Psoas muscle (tissue), 8 donors: ENCODE measurements at places on chromosomes 7 and 10. TPM values are rescaled to one million over a fixed set of nuclear protein-coding genes. Genes with fewer than 3 reads are reported as not detected.

RET gene
- 0.51 TPM for polyA plus RNA-seq

SEPTIN14 gene
- not detected for polyA plus RNA-seq

DNA sequence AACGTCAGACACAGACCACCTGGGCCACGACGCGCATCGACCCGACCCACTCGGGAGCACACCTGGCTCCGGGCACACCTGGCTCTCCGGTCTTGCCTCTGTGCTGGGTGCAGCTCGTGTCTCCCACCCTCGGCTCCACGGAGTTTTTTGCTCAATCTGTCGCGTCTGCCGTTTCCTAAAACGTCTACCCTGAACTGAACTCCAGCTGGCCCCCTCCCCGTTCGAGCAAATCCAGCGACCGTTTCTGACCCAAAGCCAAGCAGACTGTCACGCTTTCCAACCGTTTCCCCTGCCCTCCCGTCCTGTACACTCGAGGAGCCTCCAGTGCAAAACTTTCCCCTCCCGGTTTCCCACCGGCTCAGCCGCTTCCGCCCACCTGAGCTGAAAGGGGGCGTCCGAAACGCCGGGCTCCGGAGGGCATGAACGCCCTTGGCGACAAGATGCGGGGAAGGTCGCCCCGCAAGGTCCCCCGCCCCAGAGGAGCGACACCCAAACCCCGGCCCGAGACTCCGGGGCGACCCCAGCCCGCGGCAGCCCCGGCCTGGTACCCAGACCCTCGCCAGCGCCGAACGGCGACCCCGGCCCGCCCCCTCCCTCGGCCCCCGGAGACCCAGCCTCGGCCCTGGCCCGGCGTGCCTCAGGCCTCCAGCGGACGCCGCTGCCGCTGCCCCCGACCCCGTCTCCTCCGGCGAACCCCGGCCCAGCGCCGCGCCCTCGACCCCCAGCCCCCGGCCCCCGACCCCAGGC, 557 bp downstream of the CYTH3 start:
- peak; percentile 22 for DNase-seq

DNA sequence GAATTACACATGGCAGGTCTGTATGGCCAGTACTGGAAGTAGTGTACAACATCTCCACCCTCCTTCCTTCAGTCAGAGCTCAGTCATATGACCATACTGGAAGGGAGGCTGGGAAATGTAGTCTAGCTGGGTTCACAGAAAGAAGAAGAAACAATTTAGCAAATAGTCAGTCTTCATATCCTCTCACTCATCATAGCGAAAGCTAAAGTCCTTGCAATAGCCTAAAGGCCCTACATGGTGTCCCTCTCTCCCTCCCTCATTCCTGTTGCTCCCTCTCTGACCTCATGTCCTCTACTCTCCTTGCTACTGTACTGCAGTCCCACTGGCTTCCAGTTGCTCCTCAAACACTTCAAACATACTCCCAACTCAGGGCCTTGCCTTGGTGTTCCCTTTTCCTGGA, 4.3 kb upstream of the CALU start:
- DNase-seq, result no peak

GRCh38 chr10:122968698-122969097, 11.5 kb upstream of the PSTK start:
- no peak for DNase-seq

DNA sequence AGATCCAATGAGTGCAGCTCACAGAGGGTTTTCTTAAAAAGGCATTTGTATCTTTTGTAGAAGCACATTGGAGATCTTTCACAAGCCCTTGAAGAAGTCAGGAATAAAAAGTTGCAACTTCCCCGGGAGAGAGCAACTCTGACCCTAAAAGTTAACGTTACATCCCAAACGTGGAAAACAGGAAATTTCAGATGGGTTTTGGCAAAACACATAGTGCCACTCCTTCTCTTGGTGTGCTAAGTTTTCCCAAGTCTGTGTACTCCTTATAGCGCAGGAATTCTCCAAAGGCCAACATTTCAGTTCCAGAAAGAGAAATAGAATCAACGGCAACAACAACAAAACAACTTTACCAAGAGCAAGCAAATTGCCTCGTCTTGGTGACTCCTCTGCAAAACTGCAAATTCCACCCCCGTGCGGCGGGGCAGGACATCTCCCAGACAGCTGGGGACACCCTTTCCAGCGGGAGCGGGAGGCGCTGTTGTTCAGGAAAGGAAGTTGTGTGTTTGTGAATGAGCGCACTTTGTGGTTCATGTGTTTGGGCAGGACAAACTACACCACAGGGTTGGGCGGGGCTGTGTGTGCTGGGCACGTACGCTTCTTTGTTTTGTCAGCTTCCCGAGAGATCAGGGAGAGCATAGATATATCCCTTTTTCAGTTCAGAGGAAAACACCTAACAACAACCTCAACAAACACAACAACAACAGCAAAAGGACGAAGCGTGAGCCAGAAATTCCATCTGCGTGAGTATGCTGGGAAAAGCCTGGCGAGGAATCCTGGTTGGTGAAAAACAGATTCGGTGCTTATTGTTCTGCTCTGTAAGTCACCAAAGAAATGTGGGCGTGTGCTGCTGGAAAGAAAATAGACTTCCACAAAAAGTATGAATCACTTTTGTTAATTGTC, 294.7 kb upstream of the PITRM1 start:
- DNase-seq, result peak; percentile 84

- no peak for DNase-seq
Observed at GRCh38 chr10:130392031-130392430, 255.8 kb downstream of the GLRX3 start.

GRCh38 chr10:130403153-130404075, 267.2 kb downstream of the GLRX3 start:
- DNase-seq, result no peak

FAM53B gene
- 34.9 TPM for polyA plus RNA-seq

GRCh38 chr7:45363669-45364068, 206.1 kb downstream of the RAMP3 start:
- no peak for DNase-seq

DNA sequence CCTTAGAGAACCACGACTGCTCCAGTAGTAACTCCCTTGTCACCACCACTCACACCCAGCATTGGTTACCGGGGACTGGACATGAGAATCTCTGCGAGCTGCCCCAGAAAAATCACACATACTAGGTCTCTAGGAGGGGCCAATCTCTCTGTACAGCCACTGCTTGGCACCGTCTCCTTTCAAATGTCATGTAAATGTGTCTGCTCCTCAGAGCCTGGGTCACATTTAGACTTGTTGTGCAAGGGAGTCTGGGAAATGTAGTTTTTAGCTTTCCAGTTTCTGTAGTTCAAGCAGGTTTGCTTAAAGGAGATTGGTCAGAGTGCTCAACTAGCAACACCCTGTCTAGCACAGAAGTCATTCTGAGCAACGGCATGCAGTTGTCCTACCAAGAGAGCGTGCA, 60.0 kb downstream of the CHN2 start:
- DNase-seq, result no peak

- no peak for DNase-seq
Observed at GRCh38 chr10:78442836-78443550, 409.3 kb downstream of the RPS24 start.

DNA sequence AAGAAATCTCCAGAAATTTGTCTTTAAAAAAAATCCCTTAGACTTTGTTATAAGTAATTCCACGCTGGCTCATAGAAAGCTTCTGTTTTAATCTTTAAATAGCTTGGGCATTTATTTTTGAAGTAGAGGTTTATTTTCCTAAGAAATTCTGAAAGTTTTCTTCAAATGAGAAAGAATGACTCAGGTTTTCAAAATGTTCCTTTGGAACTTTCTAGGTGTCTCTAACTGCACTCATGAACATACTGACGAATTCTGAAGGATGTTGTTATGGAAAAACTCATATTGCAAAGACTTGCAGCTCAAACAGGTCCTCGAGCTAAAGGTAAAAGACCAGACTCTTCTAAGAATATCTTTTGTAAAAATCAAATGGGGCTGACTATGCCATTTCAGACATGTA, 10.7 kb downstream of the DGKI start:
- DNase-seq, result no peak

DNA sequence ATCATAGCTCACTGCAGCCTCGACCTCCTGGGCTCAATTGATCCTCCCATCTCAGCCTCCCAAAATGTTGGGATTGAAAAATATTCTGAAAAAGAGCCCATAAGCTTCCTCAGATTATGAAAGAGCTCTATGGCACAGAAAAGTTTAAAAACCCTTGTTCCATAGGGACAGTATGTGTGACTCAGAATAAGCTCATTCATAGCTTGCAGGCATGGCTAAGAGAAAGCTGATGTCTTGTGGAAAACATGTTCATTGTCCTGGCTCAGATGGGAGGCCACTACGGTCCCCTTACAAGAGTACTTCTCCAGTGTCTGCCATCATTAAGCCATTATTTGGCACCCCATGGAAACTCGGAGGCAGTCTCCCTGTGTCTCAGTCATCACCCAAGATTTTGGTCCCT, 64.0 kb downstream of the CCDC3 start:
- no peak for DNase-seq

RBP3 gene
- not detected for polyA plus RNA-seq

GPAM gene
- polyA plus RNA-seq, result 3.2 TPM

DNA sequence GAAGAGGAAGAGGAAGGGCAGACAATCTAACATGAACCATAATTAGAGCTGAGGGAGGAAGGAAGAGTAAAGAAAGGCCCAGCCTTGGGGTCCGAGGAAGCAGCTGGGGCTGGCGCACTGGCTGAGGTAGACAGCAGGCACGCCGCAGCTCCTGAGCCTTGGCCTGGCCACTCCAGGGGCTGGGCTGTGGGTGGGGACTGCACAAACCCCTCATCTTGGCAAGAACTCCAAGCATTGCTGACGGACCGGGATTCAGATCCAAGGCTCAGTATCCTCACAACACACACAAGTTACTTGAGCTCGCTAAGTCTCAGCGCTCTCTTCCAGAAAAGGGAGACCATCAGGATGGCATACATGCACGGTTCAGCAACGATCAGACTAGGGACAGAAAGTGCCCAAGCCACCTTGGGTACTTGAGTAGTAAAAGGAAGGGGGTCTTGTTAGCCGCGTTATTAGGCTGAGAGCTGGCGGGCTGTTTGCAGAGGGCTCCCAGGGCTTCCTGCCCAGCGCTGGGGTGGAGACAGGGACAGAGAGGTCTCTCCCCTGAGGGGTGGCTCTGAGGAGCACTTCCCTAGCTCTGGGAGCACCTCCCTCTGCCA, 4.5 kb downstream of the TNS3 start:
- no peak for DNase-seq

DNA sequence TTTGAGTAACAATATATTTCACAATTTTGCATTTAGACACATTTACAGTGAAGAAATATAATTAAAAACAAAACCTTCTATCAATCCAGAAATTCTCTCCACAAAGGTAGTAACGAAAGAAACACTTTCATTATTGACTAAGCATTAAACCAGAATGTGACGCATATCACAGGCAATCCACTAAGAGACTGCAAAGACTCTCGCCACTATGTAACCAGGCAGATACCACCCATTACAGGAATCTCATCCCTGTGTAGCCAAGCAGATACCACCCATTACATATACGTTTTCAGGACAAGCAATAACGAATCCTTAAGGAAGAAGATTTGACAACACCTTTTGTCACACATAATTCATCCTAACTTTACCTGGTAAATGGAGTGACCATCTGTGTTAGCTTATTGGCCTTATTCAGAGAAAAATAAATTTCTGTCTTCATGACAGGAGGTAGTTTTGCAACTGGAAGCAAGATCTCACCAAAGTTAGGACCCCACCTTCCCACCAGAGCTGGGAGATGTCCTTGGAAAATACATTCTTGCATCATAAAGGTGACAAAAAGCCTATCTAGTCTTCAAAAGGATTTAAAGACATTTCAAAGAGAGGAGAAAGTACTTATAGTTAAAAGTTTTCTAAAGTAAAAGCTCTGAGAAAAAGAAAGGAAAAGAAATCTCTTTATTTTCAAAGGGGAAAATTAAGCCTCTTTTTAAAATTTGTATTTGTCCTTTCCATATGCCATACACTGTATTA, 30.8 kb downstream of the LRRC17 start:
- DNase-seq, result no peak

- DNase-seq, result no peak
Observed at GRCh38 chr7:108211382-108212201, 81.4 kb upstream of the LAMB4 start.

DNA sequence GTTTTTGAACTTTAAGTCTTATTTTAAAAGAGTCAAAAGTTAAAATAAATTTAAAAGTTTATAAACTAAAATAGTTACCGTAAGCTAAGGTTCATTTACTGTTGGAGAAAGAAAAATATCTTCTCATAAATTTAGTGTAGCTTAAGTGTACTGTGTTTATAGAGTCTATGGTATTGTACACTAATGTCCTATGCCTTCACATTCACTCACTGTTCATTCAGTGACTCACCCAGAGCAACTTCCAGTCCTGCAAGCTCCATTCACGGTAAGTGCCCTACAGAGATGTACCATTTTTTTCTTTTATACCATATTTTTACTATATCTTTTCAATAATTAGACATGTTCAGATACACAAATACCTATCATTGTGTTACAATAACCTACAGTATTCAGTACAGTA, 97.6 kb downstream of the PTN start:
- DNase-seq, result no peak
